ENCODE measurements at places on chromosomes 4 and X. TPM values are rescaled to one million over a fixed set of nuclear protein-coding genes. Genes with fewer than 3 reads are reported as not detected.

GRCh38 chrX:9737363-9737762 lies 28.3 kb downstream of the GPR143 start:
- no peak for DNase-seq

DNA sequence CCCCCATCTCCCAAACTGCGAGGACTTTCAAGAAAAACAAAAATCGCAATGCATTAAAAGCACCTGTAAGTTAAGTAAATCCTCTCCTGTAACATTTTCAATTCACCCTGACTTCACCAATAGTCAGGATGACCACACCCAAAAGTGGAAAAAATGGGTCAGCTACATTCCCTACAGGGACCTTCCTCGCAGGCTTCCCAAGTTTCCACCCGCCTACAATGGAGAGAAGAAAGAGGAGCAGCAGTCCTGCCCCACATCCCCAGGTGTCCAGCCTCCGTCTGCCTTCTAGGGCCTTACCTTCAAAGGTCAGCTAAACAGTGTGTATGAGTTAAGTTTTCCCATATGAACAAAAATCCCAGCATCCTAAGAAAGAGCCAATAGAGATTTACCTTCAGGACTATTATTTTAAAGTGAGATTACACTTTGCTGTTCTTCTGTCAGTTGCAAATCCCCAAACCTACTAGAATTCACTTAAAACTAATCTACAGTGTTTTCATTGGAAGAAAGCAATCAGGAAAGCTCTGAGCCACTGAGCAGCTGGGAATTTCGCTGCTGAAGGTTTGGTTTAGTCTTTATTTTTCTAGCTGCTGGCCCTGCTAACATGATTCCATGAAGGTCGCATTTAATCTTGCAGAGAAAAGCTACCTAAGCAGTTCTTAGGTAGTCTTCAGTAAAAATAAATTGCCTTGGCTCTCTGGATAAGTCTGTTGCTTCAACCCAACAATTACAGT lies 12.5 kb downstream of the IRF2 start:
- DNase-seq, result no peak

- DNase-seq, result no peak
These were observed 240.9 kb upstream of the VEGFC start for GRCh38 chr4:177033632-177034031.

- DNase-seq, result no peak
These were observed 10.4 kb downstream of the SLC9B1 start for GRCh38 chr4:103008875-103009729.

- DNase-seq, result no peak
These were observed 43.5 kb downstream of the MAMLD1 start for GRCh38 chrX:150406596-150406995.

- DNase-seq, result peak; percentile 26
These were observed 227.0 kb downstream of the MAGEB17 start for GRCh38 chrX:16394290-16394689.

GRCh38 chr4:123495530-123495929 lies 98.9 kb downstream of the SPRY1 start:
- DNase-seq, result no peak

GRCh38 chr4:153212736-153213135 lies 8.5 kb downstream of the TRIM2 start:
- DNase-seq, result no peak

GRCh38 chrX:97907791-97908190 lies 1024.1 kb downstream of the RPA4 start:
- no peak for DNase-seq

DNA sequence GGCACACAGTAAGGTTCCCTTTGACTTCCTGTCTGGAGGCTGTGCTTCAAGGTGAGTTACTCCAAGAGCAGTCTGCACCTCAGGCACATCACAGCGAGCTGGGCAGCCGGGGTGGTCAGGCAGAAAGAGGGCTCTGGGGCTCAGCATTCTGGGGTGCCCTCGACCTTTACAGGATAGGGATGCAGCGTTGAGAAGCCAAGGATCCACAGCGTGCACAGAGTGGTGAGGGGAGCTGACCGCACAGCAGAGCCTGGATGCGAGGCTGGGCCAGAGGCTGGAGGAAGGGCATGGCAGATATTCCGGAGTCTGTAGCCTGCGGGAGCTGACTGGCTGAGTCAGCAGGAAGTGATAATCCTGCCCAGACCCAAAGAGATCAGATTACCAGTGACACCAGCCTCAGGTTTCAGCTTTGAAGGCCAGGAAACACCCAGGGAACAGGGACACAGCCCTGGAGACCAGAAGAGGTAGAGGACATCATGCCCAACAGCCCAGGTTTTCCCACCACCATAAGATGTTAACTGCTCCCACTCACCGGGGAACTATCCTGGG lies 38.4 kb upstream of the PDLIM3 start:
- DNase-seq, result no peak

DNA sequence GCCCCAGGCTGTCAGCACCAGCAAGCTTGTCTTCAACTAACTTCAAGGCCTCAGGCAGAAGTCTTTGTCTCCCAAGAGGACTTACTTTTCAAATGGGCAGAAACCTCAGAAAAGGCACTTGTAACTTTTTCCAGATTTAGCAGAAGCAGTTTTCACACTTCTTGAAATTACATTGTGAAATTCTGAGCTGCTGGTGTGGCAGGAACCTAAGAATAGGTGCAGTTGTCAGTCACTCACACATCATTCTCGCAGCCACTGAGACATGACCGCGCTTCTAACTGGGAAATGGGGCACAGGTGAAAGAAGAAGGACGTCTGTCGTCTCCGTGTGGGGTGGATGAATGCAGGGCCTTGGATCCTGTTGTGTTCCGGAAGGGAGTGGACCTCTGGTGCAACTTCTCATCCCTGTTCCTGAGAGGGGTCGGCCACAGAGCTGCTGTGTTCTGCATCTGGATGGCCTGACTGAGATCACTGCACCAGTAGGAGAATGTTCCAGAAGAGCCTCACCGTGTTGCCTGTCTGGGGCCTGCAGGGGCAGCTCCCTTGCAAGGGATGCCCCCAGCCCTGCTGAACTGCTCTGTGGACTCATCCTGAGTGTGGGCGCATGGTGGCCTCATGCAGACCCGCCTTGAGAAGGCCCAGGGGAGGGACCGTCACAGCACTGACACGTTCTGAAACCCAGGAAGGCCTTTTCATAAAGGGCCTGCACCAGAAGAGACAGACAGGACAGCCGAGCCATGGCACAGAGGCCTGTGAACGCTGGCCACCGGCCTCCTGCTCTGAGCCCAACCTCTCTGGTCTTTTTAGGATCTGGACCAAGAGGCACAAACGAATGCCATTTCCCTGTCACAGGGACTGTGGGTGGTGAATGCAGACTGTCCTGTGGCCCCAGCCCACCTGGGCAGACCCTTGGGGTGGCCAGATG lies 18.7 kb downstream of the NAT8L start:
- no peak for DNase-seq

DNA sequence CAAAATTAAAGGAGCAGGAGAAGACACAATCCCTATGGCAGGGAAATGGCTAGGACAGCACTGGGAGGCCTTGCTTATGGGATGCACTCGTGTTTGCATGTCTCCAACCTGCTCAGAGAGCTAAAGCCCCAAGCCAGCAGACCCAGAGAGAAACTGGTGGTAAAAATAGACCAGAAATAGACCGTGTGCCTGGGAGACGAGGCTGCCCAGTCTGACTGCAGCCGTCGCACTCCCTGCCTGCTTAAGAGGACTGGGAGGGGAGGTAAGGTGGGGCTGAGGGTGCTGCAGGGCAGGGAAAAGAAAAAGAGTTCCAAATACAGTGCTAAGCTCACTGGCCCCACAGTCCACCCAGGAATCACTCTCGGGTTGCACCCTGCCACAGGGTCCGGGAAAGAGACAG lies 633.5 kb downstream of the BCOR start:
- DNase-seq, result no peak

DNA sequence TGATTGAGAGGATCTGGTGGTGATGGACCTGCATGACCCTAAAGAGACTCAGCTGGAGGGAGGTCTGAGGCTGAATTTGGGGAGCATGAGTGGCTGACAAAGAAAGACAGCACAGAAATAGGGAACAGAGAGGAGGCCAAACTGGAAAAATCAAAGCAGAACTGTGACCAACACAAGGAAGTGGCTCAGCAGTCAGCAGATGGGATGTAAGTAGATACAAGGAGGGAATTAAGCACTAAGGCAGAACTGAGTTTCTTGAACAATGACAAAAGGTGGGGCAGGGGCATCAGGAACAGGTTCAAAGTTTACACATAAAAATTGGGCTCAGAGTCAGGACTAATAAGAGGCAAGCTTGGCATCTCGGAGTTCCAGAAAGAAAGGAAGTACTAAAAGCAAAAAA lies 144.3 kb upstream of the KLF3 start:
- no peak for DNase-seq

- no peak for DNase-seq
These were observed 29.2 kb downstream of the SLAIN2 start for GRCh38 chr4:48370260-48371134.

GRCh38 chr4:77493120-77493752 lies 112.4 kb upstream of the CXCL13 start:
- peak; percentile 8 for DNase-seq

DNA sequence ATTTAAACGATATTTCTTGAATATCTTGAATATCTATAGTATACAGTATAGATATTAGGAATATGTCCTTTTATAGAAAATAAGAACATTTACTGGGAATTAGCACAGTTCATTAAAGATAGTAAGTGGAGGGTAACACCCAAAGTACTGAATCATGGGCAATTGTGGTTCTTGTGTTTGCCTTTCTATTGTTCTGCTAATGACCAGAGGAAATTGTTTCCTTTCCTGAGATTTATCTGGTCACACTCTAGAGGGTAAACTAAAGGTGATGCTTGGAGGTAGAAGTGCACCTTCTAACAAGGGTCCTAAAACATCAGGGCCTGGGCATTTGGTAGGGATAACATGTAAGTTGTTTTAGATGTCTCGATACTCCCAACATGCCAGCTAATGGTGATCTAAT lies 241.3 kb upstream of the SFRP2 start:
- DNase-seq, result no peak

DNA sequence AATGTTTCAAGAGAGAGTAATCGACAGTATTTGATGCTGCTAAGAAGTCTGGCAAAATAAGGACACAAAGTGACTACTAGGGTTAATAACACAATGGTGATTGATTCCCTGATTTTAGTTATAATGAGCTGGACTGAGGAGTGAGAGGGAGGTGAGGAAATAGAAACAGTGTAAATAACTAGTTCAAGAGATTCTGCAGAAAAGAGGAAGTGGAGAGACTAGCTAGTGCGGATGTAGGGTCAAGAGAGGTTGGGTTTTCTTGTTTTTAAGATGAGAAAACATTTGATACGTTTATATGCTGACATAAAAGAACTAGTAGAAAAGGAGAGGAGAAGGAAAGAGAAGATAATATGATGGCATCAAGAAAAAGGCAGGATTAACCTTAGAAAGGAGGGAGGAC lies 12.2 kb upstream of the TRPC5 start:
- no peak for DNase-seq

GRCh38 chr4:128315756-128316520 lies 28.3 kb upstream of the PGRMC2 start:
- DNase-seq, result no peak

GRCh38 chr4:26229974-26230373 lies 90.8 kb upstream of the RBPJ start:
- no peak for DNase-seq

- DNase-seq, result no peak
These were observed 20.1 kb upstream of the UVSSA start for GRCh38 chr4:1326751-1327525.

DNA sequence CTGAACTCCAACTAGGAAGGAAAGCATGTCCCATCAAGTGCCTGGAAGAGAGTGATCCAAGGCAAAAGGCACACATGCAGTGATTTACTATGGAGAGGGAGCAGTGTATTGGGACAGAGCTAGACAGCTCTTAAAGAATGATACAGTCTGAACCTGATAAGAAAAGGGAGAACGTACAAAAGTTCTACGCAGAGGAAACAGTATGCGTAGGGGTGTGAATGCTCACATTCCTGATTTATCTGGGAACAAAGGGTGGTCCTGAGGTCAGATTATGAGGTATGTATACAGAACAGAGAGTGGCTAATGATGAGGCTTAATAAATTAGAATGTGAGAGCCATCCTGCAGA lies 12.0 kb downstream of the HS3ST1 start:
- DNase-seq, result no peak

DNA sequence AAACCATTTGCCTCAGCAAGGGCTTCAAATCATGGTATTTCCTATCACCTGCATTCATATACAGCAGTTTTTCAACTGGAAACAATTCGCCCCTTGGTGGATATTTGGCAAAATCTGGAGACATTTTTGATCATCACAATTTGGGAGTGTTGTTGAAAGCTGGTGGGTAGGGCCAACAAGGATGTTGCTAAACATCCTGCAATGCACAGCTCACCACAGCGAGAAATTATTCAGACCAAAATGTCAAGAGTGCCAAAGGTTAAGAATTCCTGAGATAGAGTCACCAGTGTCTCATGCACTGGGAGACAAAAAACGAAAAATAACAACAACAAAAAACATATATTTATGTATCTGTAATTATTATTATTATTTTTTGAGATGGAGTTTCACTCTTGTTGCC lies 435.2 kb upstream of the CTSO start:
- no peak for DNase-seq

GRCh38 chr4:108006361-108006760 lies 16.7 kb downstream of the HADH start:
- DNase-seq, result no peak

GRCh38 chrX:53048169-53049126 lies at the start of gene GPR173:
TSS of gene GPR173 (plus strand) at chrX:53048789. CDS start at chrX:53076622, 27,833 bp downstream.
- peak; percentile 78 for DNase-seq

DNA sequence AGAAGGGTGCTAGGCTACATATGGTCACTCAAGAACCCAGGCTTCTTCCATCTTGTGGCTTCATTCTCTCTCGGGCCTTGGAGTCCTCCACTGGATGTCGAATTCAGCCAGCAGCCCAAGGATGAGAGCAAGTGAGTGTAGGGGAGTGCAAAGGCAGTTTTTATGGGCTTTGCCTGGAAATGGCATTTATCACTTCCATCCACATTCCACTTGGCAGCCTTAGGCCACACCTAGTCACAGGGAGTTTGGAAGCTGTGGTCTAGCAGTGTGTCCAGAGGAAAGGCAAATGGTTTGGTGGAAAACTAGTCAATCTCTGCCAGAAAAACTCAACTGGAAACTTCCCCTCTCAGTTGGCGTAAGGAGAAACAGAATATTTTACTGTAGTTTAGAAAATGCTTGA lies 59.0 kb downstream of the NHS start:
- no peak for DNase-seq

- DNase-seq, result no peak
These were observed 67.9 kb upstream of the STX18 start for GRCh38 chr4:4609622-4610334.

- DNase-seq, result no peak
These were observed 58.5 kb upstream of the PITX2 start for GRCh38 chr4:110681381-110681780.

Gene FAM50A
- total RNA-seq, result 16.7 TPM

Gene UGT2B11
- not detected for total RNA-seq

Gene KCNIP4
- total RNA-seq, result not detected

Gene MUC7
- not detected for total RNA-seq

Gene OR13H1
- total RNA-seq, result not detected

Gene ENPEP
- total RNA-seq, result not detected

Gene F8A1
- 3.0 TPM for total RNA-seq

Gene PLP1
- total RNA-seq, result 2.2 TPM

Gene PDGFRA
- 371 TPM for total RNA-seq

Gene KLB
- total RNA-seq, result not detected

Gene MAGEA10
- not detected for total RNA-seq

Gene TRMT10A
- 60.7 TPM for total RNA-seq

Gene AGA
- total RNA-seq, result 2.3 TPM

Data from stomach (tissue), 19 donors.